ENCODE measurements at places on chromosomes 11 and 22.
A peak's percentile ranks its signal among the peaks of the same experiment; 100 is the strongest.

DNA sequence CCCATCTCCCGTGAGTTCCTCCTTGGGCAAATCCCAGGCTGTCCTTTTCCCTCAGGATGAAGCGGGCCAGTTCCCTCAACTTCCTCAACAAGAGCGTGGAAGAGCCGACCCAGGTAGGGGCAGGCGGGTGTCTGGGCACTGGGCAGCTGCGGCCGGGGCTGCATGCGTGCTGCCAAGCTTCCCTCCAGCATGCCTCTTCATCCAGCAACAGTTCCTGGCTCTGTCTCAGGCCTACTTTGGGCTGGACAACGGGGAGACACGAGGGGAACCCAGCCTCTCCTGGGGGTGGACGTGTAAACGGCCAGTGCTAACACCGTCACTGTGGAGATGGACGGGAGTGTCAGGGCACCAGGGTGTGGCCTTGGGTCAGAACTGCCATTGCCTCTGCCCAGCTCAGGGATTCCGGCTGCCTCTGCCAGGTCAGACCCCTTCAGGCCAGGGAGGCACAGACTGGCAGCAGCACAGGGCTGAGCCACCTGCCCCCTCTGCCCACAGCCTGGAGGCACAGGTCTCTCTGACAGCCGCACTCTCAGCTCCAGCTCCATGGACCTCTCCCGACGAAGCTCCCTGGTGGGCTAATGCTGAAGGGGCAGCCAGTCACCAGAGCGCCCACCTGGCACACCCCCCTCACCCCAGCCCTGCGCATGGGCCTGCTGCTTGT is 1.9 kb upstream of the RAB1B start:
- peaks cover 20% of the 10 kb centered on the region for H3K4me1 ChIP-seq
- peak overlapping the region; percentile 97 for H3K27ac ChIP-seq
- DNase-seq = peak; percentile 67
- H3K4me3 ChIP-seq = peak overlapping the region; percentile 98
- peaks cover 50% of the 10 kb centered on the region for H3K36me3 ChIP-seq

- DNase-seq = no peak
- H3K4me3 ChIP-seq = no peak overlapping the region
- H3K27ac ChIP-seq = no peak overlapping the region
- no peaks in the 10 kb centered on the region for H3K27me3 ChIP-seq
- H3K36me3 ChIP-seq = no peaks in the 10 kb centered on the region
Measured at GRCh38 chr11:111406091-111406490, 27.0 kb upstream of the POU2AF1 start.

DNA sequence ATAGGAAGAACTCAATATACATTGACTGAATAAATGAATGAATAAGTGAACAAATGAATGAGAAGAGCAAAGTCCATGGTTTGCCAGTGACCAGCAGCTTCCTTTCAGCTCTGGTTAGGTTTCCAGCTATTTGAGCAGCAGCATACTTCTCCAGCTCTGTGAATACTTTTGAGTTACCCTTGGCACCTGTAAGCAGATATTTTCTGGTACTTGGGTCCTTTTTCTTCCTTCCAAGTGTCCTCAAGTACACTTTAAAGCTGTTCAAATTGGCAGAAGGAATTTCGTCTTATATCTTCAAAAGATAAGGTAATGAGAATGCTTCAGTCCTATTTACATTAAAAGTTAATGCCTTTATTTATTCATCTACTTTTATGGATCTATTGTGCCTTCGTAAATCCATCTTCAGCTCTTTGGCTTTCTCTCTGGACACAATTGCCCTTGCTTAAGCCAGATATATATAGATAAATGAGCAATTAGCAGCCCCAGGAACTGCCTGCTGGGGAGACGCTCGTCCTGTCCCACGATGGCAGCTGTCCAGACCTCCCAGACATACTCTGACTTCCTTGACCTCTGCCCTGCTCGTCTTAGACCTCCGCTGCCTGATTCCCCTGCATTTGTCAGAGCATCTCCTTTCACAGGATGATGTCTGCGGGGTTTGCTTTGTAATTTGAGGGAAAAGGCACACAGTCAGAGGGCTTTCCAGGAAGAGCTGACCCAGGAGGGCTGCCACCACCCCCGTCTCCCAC is 926.3 kb downstream of the OPCML start:
- H3K27me3 ChIP-seq = no peaks in the 10 kb centered on the region
- H3K27ac ChIP-seq = no peak overlapping the region
- H3K36me3 ChIP-seq = no peaks in the 10 kb centered on the region
- no peaks in the 10 kb centered on the region for H3K4me1 ChIP-seq

DNA sequence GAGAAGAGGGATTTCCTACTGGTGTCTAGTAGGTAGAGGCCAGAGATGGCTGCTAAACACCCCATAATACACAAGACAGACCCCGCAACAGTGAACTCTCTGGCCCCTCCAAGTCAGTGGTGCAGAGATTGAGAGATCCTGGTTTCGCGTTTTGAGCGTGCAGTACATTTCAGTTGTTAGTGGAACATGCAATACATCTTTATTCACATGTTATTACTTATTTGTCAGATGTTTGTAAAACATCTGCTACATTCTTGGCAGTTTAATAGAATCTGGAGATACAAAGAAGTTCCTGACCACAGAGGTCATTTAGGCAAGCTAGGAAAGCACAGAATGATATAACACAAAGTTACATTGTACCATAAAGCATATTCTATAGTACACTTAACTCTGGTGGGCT is 41.5 kb downstream of the ST3GAL4 start:
- H3K27me3 ChIP-seq = no peaks in the 10 kb centered on the region
- no peaks in the 10 kb centered on the region for H3K4me1 ChIP-seq
- H3K27ac ChIP-seq = no peak overlapping the region
- DNase-seq = no peak
- no peaks in the 10 kb centered on the region for H3K36me3 ChIP-seq
- no peak overlapping the region for H3K4me3 ChIP-seq

GRCh38 chr11:80899381-80899780 is 1458.6 kb upstream of the TENM4 start:
- H3K27me3 ChIP-seq = no peaks in the 10 kb centered on the region
- no peaks in the 10 kb centered on the region for H3K36me3 ChIP-seq
- no peak overlapping the region for H3K4me3 ChIP-seq
- no peaks in the 10 kb centered on the region for H3K4me1 ChIP-seq
- no peak for DNase-seq

GRCh38 chr22:28222052-28222451 is 303.0 kb upstream of the PITPNB start:
- H3K4me1 ChIP-seq = no peaks in the 10 kb centered on the region
- no peaks in the 10 kb centered on the region for H3K36me3 ChIP-seq
- no peaks in the 10 kb centered on the region for H3K27me3 ChIP-seq
- H3K4me3 ChIP-seq = no peak overlapping the region
- no peak for DNase-seq
- no peak overlapping the region for H3K27ac ChIP-seq
